Naive thymus-derived CD4-positive, alpha-beta T cell (primary cell): ENCODE measurements at places on chromosomes 4 and X.
A peak's percentile ranks its signal among the peaks of the same experiment; 100 is the strongest.

GRCh38 chrX:154135458-154136229, 8.4 kb upstream of the OPN1LW start:
- peak; percentile 44 for DNase-seq

DNA sequence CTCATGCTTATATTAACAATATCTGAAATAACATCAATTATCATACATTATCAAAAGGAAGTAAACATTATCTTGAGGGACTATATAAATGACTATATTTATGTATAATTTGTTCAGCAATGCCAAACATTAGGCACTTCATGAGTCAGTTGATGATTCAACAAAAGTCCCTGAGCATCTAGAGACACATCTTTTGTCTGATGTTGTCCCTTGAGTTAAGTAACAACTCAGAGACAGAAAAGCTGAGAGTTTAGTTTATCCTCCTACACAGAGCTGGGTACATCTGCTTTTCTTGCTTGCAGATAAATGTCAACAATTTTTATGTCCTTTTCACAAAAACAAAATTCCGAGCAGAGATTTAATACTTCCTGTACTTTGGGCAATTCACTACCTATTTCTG, 311.1 kb downstream of the INPP4B start:
- no peak for DNase-seq

DNA sequence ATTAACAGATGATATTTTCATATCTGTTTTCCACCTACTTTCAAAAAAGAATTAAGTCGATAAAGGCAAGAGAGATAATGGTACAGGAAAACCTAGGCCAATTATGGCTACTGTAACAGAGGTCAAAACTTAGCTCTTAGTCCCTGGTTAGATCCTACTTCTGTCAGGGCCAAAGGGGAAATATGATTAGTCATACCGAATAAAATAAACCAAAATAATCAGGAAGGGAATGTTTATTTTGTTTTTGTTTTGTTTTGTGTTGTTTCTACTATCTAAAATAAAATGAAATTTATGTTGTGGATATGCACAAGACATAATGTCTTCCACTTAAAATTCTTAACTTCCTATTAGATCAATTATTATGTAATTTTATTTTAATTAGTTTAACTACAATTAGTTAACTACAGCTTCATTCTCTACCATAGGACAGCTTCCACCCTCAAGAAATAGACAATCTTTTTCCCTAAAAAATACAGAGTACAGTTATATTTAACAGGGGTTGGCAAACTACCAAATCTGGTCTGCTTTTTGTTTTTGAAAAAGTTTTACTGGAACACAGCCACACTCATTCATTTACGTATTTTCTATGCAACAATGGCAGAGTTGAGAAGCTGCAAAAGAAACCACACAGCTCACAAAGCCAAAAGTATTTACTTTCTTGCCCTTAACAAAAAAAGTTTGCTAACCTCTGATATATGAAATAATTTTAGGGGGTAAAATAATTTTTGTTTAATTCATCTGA, 25.4 kb downstream of the TMEM47 start:
- no peak for DNase-seq

DNA sequence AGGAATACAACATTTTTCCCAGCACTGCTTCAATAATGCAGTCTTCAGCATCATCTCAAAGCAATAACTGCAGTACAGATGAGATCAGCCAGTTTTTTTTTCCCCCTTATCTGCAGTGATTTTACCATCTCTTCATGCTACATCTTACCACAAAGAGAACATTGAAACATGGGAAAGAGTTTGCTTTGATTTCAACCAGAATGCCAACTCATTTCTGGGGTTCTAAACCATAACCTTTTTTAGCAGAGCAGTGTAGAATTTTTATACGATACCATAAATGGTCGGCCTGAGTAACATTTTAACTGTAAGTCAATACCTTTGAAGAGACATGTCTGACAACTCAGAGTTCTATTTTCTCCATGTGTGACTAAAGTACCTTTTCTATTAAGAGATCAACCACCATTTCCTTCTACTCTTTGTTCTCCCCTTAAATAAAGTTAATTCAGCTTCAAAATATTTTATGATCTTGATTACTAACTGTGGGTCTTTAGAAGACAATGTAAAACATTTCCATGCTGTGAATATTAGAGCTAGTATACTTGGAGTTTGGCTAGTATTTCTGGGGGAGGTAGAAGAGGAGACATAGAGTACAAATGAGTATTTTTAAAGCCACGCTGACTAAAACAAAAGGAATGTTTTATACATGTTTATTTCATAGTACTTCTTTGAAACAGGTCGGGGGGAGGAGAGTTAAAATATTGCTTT, 69.1 kb downstream of the TET2 start:
- no peak for DNase-seq

DNA sequence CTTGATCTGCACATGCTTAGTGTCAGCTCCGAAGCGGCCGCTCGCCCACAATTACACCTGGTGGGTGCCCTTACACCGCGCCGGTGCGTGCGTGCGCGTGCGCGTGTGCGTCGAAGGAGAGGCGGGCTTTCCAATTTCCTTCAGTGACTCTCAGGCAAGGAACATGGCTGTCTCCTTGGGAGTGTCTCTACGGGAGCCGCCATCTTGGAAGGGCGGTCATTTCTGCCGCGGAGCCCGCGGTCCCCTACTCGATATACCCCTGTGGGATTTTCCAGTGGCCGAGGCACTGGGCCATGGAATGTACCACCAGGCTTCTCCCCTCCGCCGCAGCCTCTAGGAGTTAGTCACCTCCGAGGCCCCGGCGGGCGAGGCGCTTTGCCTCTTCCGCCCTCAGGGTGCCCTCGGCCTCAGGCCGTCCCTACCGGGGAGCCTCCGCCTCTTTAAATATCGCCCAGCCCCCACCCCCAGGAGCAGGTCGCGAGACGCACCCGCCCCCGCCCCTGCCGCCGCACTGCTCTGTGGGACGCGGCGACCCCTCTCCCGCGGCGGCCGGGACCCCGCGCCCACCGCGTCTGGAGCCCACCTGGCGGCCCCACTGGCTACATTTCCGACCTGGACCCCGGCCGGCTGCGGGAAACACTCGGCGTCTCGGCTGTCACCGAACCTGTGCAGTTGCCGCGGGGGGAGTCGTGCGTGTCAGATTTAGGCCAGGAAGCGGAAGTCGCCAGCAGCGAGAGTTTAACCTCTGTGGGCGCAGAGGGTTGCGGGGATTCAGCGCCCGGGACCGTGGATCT, at the start of gene ZNF41:
ZNF41 (minus strand) TSS at position 711 of the 794 bp plus-strand sequence. CDS start 15,741 bp downstream, outside the sequence.
- peak; percentile 74 for DNase-seq

DNA sequence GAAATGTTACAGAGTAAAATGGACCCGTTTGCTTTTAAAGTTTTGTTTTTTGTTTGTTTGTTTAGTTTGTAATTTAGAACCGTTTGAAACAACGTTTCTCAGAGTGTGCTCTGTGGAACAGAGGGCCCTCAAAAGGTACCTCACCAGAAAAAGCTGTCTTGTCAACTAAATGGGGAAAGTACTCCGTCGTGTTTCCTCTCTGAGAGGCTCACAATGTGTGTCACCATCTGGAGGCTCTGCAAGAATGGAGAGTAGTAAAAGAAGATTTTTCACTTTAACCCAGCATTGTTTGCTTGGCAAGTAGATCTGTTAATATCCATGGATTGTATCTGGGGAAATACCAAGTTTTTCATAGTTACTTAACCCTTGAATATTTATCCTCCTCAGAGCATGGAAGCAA, 1.5 kb upstream of the ENPEP start:
- DNase-seq, result no peak

- DNase-seq, result no peak
Observed at GRCh38 chr4:70706516-70706915, 15.2 kb upstream of the RUFY3 start.

DNA sequence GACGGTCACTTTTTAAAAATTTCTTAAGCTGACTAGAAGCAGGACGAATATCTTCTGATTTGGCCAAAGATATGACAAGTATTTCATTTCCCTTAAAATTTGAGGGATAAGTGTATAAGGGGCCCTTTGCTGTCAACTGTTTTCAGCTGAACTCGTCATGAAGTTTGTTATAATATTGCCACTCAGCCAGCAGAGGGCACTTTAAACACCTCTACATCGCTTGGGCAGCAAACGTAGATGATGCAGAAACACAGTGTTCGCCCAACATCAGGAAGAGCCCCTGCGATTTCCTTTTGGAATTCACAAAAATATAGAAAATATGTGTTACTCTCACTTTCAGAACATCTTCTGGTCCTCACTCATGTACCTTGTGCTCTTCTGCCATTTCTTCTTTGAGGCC, 435.7 kb upstream of the FMR1 start:
- no peak for DNase-seq

- DNase-seq, result no peak
Observed at GRCh38 chr4:137775701-137776100, 243.4 kb upstream of the PCDH18 start.

GRCh38 chr4:138591808-138592207, 349.7 kb upstream of the SLC7A11 start:
- DNase-seq, result no peak

GRCh38 chrX:50448565-50448964, 22.1 kb downstream of the DGKK start:
- DNase-seq, result no peak

GRCh38 chr4:77354550-77354949, 197.5 kb downstream of the CCNG2 start:
- no peak for DNase-seq

- no peak for DNase-seq
Observed at GRCh38 chr4:47525154-47525819, 40.2 kb downstream of the ATP10D start.

DNA sequence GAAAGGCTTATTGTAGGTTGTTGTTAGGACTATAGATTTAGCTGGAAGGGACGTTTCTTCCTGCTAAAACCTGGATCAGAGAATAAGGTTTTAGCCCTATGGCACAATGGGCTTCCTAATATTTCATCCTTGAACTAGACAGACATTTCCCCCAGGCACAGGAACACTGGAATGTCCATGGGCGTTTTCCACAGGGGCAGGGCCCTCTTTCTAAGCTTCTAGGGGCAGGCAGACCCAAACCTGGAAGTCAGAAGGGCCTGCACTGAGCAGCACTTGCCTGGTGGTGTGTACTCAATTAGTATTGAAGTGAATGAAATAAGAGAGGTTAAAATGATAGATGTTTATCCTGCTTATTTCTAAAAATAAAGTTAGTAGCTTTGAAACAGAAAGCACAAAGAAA, 41.1 kb downstream of the CASP6 start:
- no peak for DNase-seq

DNA sequence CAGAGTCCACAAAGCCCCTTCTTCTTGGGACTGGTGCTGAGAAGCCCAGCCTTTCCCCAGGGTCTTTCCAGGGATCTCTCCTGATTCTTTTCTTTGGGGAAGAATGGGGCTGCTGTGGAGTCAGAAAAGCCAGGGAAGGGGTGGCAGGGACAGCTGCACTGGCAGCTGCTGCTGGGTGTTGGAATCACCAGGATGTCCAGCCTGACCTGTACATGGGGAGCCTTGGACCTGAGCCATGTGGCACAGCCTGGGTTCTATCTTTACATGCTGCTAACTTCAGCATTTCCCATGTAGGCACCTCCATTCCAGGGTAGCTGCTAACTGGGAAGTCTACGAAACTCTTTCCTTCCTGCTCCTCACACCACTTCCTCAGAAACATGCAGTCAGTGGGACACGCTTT, 36.0 kb downstream of the MED28 start:
- DNase-seq, result no peak

- DNase-seq, result no peak
Observed at GRCh38 chrX:10208953-10209352, 52.2 kb downstream of the CLCN4 start.

DNA sequence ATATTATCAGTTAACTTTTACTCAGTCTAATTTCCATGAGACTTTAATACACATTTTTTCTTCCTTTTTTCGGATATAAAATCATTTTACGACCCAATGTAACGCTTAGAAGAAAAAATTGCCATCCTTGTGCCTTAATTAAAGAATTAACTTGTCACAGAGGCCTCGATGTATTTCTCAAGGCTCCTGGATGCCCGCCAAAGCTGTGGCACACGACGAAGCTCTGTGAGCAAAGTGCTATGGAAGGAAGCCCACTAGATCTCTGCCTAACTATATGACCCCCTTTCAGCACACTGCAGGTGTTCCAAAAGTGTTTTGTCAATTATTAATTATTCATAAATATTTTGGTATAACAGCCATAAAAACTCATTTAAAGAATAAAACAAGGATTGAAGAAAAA, 54.4 kb downstream of the TAPT1 start:
- no peak for DNase-seq

DNA sequence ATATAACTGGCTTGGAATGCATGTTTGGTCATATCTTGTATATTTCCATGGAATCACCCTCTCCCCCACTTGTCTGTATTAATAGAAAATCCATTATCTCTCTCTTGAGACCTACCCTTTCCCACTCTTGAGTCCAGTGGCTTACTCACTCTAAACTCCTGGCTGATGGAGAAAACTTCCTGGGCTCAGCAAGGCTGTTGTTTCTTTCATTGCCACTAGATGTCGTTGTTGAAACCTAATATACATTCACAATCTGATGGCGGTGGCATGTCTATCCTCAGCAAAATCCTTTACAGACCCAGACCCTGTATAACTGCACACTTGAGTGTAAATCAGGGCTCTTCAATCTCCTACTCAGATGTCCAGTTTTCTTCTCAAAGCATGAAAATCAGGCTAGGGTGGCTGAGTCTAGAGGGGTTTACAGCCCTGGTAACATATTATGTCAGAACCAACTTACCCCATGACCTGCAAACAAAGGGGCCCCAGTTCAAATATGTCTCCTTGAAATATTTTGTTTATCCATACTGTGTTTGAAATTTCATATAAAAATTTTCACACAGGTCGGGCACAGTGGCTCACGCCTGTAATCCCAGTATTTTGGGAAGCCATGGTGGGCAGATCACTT, 70.0 kb upstream of the FAM241A start:
- peak; percentile 31 for DNase-seq

DNA sequence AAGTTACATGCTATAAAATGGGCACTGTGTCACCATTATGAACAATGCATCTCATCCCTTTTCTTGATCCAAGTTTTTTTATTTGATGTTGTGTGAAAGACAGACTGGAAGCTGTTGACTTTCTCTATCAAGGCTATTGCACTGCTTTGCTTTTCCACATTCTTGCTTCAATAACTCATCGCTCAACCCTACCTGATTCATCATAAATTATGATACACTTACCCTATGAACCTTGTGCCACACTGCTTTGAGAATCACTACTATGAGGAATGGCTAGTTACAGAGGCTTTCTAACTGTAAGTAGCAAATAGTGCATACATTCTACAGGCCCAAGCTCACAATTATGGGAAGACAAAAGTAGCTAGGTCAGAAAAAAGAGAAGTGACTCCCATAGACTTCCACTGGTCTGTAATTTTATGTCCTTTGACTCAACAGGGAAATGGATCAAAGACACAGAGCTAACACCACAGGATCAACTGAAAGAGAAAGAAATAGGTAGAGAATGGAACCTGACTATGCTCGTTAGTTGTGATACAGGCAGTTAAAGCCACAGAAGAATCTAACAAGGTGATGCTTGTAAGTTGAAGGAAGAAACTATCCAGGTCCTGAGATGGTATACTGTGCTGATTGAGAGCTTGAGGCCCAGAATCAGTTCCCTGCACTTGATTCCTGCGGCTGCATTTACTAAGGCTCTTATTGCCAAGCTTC, 163.5 kb downstream of the PPP3CA start:
- no peak for DNase-seq

- DNase-seq, result no peak
Observed at GRCh38 chr4:2794486-2795299, 1.8 kb downstream of the SH3BP2 start.

GRCh38 chrX:120014354-120015130, 62.9 kb downstream of the RHOXF2B start:
- no peak for DNase-seq
